ENCODE measurements at places on chromosomes 5 and 9. TPM values are rescaled to one million over a fixed set of nuclear protein-coding genes. Genes with fewer than 3 reads are reported as not detected.

DNA sequence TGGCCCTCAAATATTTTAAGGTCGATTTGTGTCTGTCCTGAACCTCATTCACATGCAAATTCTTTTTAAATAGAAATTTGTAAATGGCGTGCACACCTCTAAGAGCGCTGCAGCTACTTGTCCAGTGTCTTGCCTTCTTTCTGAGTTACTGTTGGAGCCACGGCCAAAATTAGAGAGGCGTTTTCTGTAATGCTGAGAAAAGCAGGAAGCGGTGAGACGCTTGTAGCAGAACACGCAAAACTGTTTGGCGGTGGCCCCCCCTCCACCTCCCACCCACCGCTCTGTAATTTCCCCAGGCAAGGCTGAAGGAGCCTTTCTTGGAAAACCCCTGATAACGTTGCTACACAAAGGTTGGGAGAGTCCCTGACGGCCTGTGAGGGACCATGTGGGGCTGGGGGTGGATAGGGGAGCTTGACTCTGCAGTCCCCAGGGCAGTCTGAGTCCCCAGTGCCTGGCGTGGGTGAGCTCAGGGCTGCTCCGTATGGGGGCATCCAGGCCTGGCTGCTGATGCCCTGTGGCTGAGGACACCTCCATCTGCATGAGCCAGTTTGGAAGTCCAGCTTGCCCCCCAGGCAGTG lies 96.5 kb downstream of the GADD45G start:
- no peak for DNase-seq

- DNase-seq = no peak
These were observed 74.3 kb downstream of the DCP2 start for GRCh38 chr5:113050721-113051382.

The PPP2R2B gene
- 0.08 TPM for total RNA-seq

- no peak for DNase-seq
These were observed 109.1 kb upstream of the ELL2 start for GRCh38 chr5:96070622-96071225.

DNA sequence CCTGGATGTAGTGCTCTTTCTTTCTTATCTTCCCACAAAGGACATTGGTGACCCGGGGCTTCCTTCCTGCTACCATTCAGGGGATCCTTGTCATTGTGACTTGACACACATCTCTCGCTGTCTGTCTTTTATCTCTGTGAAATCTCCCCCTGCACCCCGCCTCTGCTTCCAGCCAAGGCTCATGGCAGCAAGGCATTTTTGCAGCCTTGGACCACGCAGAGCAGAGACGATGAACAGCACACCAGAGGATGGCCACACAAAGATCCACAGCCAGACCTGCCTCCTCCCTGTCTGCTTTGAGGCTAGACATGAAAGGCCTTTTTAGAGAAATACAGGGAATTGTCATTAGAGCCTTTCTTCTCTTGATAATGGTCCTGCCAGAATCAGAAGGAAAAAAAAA lies 549.1 kb downstream of the CDK5RAP2 start:
- DNase-seq = no peak

The TICAM2 gene
- 2.1 TPM for total RNA-seq

- no peak for DNase-seq
These were observed 25.2 kb upstream of the TNFAIP8 start for GRCh38 chr5:119330367-119331183.

DNA sequence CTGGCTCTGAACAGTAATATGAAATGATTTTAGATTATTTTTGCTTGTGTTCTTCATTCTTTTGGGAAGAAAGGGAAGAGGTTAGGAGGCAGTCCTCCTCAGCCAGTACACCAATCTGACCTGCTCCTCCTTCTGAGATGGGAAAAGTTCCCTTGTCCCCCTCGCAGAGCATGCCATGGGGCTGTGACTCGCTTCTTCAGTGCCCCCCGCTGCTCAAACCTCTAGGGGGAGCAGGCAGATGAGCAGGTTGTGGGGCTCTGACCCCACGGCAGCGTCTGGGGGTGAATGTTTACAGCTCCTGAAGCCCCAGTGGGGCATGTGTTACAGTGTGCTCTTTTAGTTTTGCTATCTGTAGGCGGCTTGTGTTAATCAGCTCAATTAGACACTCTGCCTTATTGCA lies 50.9 kb upstream of the KLF9 start:
- no peak for DNase-seq

- no peak for DNase-seq
These were observed 16.1 kb upstream of the RAI14 start for GRCh38 chr5:34639852-34640626.

The SARDH gene
- 0.59 TPM for total RNA-seq

DNA sequence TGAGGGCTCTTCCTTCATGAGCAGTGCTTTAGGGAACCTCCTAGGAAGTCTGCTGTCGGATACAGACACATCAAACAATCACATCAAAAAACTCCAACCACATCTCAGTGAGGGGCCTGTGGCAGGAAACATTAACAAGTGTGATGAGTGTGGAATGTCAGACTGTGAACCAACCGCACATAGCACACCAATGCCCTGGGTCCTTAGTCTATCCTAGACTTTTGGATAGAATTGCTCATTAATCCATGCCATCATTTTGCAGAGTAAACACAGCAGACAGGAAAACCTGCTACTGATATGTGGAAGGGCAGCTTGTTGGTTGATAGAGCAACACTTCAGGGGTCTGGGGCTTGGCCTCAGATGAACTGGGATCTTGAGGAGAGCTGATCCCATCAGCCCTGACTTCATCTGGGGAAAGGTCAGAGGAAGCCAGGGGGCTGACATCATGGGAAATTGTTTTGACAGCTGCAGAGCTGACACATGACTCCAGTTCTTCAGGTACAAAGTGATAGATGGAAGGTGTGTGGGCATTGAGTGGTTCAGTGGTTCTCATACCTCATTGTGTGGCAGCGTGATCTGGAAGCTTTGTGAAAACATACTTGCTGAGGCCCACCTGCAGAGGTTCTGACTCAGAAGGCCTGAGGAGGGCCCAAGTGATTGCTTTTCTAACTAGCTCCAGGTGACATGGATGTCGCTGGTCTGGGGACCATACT lies 193.3 kb downstream of the DIRAS2 start:
- no peak for DNase-seq

The NINJ1 gene
- 24.8 TPM for total RNA-seq

GRCh38 chr5:72107901-72108201 lies 576 bp downstream of the MAP1B start:
- no peak for DNase-seq

The OR2V2 gene
- total RNA-seq = not detected

DNA sequence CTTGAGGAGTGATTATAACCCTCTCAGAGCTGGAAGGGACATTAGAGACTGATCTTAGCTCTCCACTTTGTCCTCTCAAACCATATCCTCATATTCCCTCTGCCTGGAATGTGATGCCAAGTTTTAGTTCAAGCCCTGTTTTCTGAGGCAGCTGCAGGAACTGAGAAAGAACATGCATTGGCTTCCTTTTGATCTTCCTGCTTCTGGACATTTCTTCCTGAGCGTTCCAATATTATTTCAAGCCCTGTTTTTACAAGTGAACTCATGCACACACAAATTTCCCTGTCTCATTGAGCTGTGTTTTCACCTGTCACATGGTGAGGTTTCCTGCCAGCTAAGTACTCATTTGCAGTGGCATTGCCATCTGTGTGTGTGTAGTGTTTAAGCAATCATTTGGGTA lies 17.0 kb downstream of the FOCAD start:
- no peak for DNase-seq

DNA sequence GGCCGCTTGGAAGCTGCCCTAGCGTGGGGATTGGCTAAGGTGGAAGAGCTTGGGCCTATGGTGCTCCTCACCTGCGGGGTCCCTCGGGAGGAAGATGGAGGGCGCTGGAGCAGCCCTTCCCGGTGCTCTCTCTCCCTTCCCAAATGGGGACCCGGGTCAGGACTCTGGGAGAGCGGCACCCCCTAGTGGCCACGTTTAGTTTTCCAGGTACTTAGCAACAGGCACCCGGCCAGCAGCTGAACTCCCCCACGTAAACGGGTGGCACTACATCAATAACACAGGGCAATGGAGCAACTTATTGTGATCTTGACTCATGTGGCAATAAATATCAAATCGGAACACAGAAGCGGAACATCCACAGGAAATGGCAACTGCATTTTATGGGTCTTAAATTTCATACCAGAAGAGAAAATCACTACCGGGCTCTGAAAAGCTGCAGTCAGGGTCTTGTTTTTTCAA lies 316.6 kb downstream of the AGTPBP1 start:
- peak; percentile 61 for DNase-seq

- DNase-seq = no peak
These were observed 626.7 kb downstream of the PRR16 start for GRCh38 chr5:121090822-121091221.

The UBLCP1 gene
- 16.4 TPM for total RNA-seq

GRCh38 chr9:18260521-18260920 lies 213.4 kb upstream of the ADAMTSL1 start:
- DNase-seq = no peak
